ENCODE measurements at places on chromosomes 6 and 20. TPM values are rescaled to one million over a fixed set of nuclear protein-coding genes. Genes with fewer than 3 reads are reported as not detected.

Gene ELOVL4
- total RNA-seq: not detected

DNA sequence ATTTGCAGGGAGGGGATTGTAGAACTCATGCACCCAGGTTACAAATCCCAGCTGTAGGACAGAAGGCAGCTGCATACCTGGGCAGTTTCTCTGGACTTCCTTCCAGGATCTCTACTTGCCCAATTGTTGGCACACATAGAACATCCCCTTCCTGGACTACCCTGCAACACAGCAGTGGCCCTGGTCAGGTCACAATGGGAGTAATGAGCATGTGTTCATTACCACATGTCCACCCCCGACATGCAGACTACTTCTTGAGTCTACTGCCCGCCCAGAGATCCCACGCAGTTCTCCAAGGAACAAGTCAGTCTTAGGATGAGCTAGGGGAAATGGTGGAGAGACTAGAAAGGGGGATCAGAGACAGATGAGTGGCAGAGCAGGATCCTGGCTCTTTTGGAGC, 5.1 kb downstream of the PEX6 start:
- no peak for DNase-seq

Gene PACRG
- total RNA-seq: 1.6 TPM

- no peak for DNase-seq
Measured at GRCh38 chr6:118101831-118102345, 194.8 kb downstream of the SLC35F1 start.

All from gastrocnemius medialis (tissue), 4 donors.